K562 (cell line): ENCODE measurements at places on chromosomes 2 and 18. TPM values are rescaled to one million over a fixed set of nuclear protein-coding genes. Genes with fewer than 3 reads are reported as not detected.

Gene IL36A
- not detected in 2 replicates for total RNA-seq

Gene INO80B
- total RNA-seq = 18.4 and 22.6 TPM in 2 replicates

Gene KCTD1
- total RNA-seq = not detected in 2 replicates

Gene APCDD1
- total RNA-seq = 0.07 TPM in 1 of 2 replicates, not detected in the other

Gene GATA6
- total RNA-seq = 0.24 and 0.29 TPM in 2 replicates

Gene DCAF17
- 29.3 TPM in 2 replicates for total RNA-seq

Gene NDC80
- 57.0 and 65.2 TPM in 2 replicates for total RNA-seq

Gene KANSL1L
- 2.2 and 2.8 TPM in 2 replicates for total RNA-seq

Gene HTRA2
- total RNA-seq = 66.5 and 72.0 TPM in 2 replicates
